ENCODE measurements at places on chromosomes 7 and 10.

DNA sequence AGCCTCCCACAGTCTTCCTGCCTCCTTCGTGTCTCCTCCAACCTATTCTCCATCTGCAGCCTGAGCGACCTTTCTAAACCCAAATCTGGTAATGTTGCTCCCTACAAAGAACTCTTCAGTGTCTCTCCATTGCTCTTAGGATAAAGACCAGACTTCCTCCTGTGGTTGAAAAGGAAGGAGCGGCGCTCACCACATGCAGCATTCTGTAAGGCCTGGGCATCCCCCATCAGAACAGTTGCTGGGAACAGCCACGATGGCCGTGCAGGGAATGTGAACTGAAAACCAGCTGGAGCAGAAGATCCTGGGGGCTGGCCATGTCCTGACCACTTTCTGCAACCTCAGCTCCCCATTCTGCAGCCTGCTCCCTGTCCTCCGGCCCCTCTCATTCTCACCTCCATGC is 237.8 kb upstream of the ZMIZ1 start:
- DNase-seq: no peak

- DNase-seq: no peak
These were observed 31.3 kb upstream of the ATP6V0A4 start for GRCh38 chr7:138829335-138829734.

GRCh38 chr7:51349820-51350545 is 33.4 kb upstream of the COBL start:
- DNase-seq: no peak

DNA sequence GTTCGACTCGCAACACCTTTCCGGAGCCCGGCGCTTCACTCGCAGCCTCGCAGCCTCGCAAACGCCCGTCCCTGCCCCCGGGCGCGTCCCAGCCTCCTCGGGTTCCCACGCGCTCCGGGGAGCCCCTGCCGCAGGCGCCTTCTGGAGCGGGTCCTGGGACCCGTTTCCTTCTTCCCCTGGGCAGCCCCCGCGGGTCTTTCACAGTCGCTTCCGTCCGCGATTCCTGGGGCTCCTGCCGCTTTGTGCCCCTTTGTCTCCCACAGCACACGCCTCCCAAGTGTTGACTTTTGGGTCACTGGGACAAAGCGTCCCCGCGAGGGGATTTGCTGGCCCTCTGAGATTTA is 140.7 kb downstream of the DYNC2I1 start:
- no peak for DNase-seq

DNA sequence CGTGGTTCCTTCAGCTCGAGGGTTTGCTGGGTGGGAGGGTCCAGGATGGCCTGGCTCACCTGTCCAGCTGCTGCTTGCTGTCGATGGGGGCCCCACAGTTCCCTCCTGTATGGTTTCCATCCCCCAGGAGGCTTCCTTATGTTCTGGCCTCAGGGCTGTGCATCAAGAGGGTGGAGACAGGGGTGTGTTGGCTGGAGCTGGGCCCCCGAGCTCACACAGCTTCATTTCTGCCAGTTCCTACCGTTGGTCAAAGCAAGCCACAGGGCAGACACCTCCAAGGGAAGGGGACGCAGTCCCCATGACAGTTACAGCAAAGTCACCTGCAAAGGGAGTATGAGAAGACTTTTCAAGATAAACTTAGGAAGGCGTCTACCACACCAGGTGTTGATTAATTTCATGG is 156.9 kb downstream of the EBF3 start:
- no peak for DNase-seq

GRCh38 chr7:105003275-105003674 is 10.7 kb upstream of the KMT2E start:
- DNase-seq: no peak

DNA sequence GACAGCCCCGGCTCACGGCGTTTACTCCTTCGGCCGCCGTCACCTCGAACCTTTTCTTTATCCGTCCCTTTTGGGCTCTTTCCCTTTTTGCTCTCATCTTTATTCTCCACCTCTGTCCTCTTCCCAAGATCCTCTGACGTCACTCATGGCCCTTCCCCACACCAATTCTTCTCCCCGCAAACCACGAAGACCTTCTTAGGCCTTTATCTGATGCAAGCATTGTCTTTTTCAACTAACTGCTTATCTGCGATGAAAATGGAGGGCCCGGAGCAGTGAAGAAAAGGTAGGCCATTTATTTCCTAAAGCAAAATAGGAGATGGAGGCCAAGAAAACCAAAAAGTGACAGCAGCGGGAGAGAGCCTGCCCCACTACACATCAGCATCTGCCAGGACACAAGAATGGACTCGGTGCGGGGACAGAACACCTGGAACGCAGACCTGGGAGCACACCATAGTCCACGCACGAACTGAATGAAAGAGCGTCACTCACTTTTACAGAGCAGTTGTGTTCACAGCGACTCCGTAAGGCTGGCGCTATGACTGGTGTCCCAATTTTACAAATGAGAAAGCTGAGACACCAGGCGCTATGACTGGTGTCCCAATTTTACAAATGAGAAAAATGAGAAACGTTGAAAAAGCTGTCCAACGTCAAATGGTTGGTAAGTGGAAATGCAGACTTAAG is 45.3 kb downstream of the ZNF777 start:
- no peak for DNase-seq

GRCh38 chr10:124211921-124212320 is 118.5 kb upstream of the CHST15 start:
- no peak for DNase-seq

GRCh38 chr7:48097521-48098231 is 8.6 kb downstream of the UPP1 start:
- no peak for DNase-seq

DNA sequence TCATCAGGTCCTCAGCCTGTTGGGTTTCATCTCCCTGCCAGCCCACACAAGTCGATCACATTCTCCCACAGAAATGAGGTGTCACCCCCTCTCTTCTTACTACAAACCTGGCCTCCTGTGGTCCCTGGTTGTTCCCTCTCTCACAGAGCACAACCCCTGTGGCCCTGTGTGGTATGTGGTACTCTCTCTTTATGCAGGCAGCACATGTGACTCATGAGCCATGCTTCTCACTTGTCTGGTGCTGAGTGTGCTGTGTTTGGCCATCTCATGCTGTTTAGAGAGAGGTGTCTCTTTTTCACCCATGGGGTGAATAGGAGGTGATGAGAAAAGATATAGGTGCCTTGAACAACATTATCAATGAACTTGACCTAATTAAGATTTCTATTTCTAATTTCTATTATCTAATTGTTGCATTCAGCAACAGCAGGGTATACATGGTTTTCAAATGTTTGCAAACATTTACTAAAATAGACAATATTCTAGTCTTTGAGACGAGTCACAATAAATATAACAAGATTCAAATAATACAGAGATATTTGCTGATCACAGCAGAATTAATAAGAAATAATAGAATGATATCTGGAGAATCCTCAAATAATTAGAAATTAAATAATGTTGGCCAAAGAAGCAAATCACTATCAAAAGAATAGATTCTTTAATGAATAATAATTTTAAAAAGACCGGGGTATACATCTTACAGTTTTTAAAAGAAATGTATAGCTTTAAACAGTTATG is 633.8 kb upstream of the IGFBP3 start:
- DNase-seq: no peak

DNA sequence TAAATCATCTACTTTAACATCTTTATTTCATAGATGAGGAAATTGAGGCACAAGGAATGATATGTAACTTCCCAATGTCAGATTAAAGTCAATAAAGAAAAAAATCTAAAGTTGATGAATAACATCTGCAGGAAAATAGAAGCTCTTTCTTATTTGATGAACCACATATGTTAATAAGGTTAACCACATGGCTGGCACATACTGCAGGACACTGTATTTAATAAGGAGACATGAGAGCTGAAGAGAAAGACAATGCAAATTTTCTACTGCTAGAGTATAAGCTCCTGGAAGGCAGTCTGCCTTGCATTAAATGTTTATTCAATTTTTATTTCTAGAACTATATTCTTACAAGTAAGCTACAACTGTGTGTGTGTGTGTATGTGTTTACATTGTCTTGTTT is 4.4 kb downstream of the RAB11FIP2 start:
- no peak for DNase-seq

DNA sequence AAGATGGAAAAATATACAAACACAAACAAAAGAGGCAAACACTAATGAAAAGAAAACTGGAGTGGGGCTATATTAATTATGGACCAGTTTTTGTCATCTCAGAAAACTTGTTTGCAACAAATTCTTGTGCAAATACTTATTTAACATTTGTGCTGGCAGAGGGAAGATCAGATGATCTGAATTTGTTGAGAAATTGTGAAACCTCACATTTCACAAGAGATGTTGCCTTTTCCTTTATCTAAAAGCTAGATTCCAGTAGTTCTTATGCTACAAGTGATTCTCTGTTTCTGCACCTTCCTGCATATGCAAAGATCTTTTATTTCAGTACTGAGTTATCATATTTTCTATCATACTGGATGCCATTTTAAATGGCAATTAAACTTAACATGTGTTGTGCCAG is 320.7 kb downstream of the SUGCT start:
- DNase-seq: no peak

GRCh38 chr7:48088559-48089045 is 463 bp upstream of the UPP1 start:
- no peak for DNase-seq

GRCh38 chr10:122678266-122678665 is 21.4 kb downstream of the C10orf120 start:
- no peak for DNase-seq

- no peak for DNase-seq
These were observed 54.3 kb downstream of the ERCC6 start for GRCh38 chr10:49484486-49485235.

GRCh38 chr7:79528421-79528820 is 75.0 kb upstream of the MAGI2 start:
- DNase-seq: no peak

- no peak for DNase-seq
These were observed 179.6 kb downstream of the CELF2 start for GRCh38 chr10:11197266-11197712.

- no peak for DNase-seq
These were observed 774.1 kb upstream of the AUTS2 start for GRCh38 chr7:68823996-68824780.

DNA sequence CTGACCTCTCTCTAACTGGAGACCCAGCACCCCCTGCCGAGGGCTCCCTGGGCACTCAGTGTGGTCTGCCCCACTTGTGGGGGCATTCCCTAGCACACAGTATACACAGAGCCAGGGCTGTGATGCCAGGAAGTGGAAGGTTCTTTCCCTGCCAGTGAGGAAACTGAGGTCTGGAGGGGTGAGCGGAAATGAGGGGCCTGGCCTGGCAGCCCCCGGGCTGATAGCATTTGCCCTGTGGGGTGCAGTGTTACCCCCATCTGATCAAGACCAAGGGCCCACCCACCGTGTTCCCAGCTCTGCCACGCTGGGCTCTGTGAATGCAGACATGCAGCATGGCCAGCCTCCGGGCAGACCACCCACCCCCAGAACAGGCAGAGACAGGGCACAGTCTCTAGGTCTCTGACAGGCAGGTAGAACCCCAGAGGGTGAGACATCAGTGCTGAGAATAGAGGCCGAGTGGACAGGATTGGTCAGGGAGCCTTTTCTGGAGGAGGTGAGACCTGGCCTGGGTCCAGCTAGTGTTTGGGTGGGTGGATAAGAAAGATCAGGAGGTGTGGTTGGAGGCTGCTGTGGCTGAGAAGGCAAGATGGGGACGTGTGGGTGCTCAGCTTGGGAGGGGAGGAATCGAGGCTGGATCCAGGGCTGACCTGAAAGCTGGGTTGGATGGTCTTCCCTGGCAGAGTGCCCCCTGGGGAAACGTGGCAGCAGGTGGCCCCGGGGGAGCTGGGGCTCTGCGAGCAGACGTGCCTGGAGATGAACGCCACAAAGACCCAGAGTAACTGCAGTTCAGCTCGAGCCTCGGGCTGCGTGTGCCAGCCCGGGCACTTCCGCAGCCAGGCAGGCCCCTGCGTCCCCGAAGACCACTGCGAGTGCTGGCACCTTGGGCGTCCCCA is 10.8 kb upstream of the ZNF862 start:
- no peak for DNase-seq

DNA sequence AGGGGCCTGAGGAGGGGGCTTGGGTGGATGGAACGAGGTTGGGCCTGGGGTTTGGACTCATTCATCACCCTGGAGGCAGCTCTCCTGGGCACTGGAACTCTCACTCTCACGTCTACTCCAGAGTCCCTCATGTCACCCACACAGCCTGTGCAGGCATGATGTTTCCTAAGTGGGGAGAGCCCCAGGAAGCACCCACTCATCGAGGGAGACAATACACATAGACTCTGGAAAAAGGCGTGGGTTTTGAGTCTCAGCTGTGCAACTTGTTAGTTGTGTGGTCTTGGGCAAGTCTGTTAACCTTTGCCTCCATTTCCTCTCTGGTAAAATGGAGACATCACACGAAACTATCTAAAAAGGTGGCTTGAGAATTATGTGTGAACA is 25.9 kb upstream of the RBM20 start:
- DNase-seq: no peak

- no peak for DNase-seq
These were observed 71.7 kb downstream of the TMEM178B start for GRCh38 chr7:141145630-141145982.

GRCh38 chr7:37107047-37107750 is 341.5 kb downstream of the ELMO1 start:
- DNase-seq: no peak

DNA sequence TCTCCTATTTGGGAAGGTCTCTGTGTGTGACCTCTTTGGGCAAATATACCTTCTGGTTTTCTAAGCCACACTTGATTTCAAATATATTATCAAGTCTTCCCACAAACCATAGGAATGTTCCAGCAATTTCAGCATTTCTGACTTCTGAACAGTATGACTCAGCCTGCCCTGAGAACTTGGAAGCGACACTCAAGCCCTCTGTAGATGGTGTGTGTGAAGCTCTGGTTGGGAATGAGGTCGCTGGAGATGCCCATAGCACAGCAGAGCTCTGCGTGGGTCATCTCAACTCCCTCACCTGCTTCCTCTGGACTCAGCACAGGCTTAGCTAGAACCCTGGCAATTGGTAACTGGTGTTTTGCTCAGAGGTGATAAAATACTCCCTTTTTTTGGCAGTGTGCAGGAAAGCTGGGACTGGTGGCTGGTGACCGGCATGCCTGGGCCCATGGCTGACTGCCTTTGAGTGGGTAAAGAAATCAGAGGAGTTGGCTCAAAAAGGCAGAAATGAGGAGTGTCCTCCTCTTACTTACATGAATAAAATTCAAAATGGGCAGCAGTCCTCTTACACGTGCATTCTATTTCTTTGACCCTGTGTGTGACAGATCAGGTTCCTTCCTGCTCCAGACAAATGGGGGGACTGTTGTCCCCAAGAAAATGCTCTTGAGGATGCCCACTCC is 87.5 kb upstream of the NRP1 start:
- no peak for DNase-seq

DNA sequence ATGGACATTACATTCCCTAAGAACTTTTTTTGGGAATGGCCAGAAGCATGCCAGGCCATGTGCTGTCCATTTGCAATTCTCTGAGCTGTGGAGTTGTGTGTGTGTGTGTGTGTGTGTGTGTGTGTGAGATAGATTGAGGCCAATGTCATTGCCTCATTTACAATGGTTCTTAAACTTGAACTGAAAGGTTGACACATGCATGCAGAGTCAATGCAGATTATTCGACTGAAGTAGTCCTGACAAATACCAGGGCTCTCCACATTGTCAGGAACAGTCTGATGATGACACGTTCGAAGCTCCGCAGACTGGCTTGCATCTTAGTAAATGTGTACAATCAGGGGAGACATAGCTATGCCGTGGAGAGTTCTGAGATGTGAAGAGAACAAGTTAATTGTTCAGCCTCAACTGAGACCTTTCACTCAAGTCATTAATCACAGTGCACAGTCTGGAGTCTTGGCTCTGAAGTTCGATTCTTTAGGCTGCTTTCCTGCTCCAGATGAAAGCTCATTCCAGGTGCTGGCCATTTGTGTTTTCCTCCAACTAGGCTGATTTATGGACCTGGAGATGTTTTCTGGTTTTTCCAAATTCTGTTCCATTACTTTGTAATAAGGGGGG is 921.9 kb downstream of the LRMDA start:
- DNase-seq: no peak

All from stimulated activated CD8-positive, alpha-beta memory T cell treated with anti-CD3 and anti-CD28 coated beads, Interleukin-4, amount 100 ng/mL, for 4 hours (primary cell).